ENCODE measurements at places on chromosomes 3 and 15.
A peak's percentile ranks its signal among the peaks of the same experiment; 100 is the strongest.

DNA sequence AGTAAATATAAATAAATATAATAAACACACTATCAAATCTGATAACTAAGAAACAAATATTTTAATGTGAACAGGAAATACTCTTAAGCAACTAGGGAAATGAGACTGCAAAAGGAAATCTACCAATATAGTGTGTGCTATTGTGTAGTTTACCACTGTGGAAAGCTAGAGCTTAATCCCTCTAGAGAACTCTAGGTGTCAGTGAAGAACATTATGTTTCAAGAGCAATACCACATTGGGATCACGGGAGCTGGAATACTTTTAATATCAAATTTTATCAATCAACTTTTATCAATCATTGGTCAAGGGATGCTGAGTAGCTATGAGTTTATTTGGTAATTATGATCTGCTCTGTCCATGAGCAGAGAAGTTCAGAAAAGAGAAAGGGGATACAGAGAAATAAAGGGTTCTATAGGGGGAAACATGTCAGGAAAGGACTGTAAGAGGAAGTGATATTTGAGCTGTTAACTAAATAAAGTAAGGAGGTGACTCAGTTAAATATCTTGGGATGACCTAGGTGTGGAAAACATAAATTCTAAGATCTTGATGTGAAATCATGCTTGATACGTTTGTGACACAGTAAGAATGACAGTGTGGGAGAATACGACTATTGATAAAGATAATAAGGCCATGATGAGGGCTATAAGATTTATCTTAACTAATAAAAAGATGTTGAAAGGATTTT, 762.2 kb upstream of the ALCAM start:
- DNase-seq = peak; percentile 26

- peak; percentile 85 for DNase-seq
These were observed 82.6 kb downstream of the LSM3 start for GRCh38 chr3:14261229-14261628.

DNA sequence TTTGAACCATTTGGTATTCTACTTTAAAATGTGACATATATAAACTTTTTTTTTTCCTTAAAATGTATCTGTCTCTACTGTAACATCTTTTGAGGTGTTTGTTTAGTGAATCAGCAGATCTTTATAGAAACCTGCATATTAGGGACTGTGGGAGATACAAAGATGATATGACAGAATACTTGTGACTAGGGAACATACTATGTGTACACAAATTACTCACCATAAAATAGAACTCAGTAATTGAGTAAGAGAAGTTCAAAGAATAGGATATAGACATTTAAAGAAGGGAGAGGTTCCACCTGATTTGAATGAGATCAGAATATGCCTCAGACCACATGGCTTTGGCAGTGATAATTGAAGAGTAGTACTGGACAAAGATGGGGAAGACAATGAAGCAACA, 47.9 kb downstream of the ATP2C1 start:
- no peak for DNase-seq

GRCh38 chr15:25088261-25088790, 133.5 kb downstream of the SNRPN start:
- no peak for DNase-seq

DNA sequence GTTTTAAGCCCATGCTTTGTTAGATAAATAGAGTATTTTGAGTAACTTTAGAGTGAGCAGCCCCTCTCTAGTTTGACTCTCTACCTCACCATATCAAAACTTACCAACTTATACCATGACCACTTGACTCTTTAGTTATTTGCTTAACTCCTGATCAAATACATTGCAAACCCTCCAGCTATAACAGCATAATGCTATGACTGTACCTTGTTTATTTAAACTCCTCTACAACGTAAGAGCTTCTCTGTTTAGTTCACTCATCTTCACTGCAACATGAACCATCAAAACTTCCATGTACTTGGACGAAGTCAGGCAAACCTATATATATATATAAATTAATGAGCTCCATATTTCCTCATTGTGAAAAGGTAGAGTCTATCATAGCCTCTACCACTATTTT, 218.2 kb downstream of the DPH6 start:
- no peak for DNase-seq

- no peak for DNase-seq
These were observed 133.6 kb downstream of the TPRG1 start for GRCh38 chr3:189305412-189305811.

DNA sequence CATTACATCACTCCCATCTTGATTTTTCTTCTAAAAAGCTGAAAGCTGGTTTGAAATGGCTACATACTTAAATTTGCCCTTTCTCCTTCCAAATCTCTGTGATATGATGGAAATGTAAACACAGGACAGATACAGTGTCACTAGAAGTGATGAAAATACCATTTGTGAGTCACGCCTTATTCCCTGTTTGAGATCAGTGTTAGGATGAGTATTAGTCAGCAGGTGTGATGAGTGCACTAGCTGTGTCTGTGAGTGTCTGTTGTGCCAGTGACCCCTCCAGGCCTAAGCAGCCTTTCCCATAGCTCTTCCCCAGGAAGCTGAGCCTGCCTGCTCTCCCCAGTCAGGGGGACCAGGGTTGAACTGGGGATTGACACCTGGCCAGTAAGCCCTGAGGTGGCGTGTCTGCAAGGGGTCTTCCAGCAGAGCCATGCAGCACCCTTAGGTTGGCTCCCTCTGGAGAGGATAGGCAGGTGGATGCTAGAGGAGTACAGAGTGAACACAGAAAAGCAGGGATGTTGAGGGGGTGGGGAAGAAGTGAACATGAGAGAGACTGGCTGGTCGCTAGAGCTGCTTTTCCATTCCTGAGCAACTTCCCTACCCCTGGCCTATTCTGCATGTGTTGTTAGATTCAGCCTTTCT, 92.0 kb downstream of the PDE8A start:
- no peak for DNase-seq

DNA sequence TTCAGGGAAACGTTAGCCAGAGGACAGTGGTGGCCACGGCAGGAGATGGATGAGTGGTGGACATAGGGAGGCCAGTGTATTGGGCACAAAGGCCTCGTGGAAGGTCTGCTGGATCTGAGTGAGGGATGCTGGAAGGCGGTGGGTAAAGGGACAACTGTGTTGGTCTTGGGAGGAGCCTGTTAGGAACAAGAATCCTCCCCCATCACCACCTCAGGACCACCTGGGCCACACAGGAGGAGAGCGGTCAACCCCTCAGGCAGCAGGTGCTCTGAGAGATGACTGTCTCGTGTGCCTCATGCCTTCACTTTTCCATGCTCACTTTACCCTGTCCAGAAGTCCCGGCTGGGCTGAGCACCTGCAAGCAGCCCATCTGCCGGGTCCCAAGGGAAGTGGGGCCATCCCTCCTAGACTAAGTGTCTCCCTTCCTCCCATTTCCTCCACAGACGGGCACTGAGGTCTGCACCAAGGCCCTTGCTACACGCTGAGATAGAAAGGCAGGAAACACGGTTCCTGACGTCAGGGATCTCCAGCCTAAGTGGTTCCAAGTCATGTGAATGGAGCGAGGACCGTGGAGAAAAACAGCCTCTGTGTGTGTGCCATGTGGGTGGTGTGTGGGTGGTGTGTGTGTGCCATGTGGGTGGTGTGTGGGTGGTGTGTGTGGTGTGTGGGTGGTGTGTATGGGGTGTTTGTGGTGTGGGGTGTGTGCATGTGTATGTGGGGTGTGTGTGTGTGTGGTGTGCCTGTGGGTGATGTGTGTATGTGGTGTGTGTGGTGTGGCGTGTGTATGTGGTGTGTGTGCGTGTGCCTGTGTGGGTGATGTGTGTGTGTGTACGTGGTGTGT, 47.8 kb upstream of the CTSH start:
- peak; percentile 67 for DNase-seq

DNA sequence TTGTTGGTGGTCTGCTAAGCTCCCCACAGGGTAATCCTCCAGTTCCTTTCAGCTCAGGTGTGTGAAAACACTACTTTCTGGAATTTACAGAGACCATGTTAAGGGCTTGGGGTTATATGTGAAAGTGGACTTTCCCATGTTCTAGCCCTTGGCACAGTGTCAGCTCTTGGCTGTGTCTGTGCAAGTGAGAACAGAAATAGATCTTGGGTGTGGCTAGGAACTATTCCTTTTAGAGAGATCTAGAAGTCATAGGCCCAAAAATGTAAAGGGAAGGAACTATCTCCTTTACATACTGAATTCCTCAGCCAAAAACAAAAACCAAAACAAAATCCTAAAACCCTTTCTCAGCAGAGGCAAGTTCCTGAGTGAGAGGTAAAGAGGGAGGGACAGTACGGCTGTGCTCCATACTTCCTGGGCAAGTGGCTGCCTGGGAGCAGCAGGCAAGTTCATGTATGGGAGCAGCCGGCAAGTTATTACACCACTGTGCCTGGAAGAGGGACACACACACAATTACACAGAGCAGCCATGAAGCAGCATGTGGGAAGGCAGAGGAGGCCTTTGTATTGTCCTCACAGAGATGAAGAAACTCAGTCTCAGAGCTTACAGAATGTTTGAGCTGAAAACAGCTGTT, 19.9 kb upstream of the C3orf62 start:
- no peak for DNase-seq

DNA sequence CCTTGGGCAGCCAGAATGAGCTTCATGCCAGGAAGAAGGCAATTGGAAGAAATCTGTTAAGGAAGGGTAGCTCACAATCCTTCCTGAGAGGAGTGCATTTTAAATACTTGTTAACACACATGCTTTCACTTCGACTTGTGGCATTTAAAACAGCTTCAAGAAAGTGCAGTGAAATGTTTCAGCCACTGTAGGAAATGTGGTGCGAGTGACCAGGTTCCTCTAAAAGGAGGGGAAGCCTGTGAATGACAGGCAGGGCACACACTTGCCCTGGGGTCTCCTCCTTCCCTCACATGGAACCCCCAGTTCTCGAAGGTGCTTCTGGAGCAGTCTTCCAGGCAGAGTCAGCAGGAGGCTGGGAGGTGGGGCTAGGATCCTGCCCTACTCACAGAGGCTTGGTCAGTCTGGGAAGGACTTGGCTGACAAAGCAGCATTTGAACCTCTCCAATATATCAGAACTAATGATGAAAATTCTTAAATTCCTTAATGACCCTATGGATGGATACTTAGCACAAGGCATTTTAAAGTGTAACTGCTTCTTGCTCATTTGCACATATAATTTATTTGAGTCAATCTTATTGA, 358.6 kb downstream of the CHST2 start:
- DNase-seq = no peak

- peak; percentile 92 for DNase-seq
These were observed 1.7 kb downstream of the CCDC9B start for GRCh38 chr15:40338921-40339620.

DNA sequence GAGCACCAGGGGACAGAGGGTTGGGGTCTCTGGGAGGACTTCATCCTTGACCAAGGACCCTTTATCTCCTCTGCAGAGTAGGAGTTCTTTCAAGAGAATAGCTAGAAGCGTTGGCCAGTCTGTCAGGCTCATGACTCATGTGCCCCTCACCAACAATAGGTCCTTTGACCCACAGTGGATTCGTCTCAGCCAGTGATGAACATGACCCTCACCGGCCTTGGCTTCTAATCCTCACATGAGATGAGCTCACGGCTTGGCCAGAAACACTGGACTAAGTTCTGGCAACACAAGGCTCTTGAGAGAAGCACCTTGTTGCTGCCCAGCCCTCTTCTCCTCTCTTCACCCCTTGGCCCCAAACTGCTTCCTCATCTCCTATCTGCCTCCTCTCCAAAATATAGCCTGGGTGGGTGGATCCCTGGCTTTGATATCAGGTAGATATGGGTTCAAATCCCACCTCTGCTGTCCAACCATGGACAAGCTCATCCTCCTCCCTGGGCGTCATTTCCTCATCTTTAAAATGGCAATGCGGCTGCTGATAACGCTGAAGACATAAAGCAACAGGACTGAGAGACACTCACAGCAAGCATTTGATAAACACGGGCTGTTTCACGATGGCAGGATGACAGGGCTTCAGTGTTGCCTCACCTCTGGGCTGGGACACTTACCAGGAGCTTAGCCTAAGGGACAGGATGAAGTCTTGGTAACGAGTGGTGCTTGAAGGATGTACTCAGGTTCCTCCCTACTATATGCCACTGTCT, 446.7 kb upstream of the PROK2 start:
- DNase-seq = peak; percentile 95

DNA sequence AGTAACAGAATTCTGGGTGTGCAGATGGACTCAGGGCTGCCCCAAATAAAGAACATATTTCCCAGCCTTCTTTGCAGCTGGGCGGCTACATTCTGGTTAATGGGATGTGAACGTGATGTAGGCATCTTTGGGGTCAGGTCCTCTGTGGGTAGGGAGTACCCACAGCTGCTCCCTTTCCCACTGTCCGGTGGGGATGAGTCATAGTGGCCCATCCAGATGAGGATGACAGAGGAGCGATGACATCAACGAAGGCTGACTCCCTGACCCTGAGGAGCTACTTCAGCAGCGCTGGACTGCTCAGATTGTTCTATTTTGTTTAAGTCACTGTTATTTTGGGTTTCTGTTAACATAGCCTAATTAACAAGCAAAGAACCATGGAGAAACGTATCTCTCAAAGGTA, 38.0 kb downstream of the SRPRB start:
- DNase-seq = no peak

GRCh38 chr3:47617086-47618010, 38.7 kb upstream of the CSPG5 start:
- DNase-seq = no peak

- DNase-seq = no peak
These were observed 230.8 kb upstream of the STAC start for GRCh38 chr3:36149447-36149865.

GRCh38 chr3:129020691-129021090, 19.6 kb downstream of the EFCC1 start:
- no peak for DNase-seq

DNA sequence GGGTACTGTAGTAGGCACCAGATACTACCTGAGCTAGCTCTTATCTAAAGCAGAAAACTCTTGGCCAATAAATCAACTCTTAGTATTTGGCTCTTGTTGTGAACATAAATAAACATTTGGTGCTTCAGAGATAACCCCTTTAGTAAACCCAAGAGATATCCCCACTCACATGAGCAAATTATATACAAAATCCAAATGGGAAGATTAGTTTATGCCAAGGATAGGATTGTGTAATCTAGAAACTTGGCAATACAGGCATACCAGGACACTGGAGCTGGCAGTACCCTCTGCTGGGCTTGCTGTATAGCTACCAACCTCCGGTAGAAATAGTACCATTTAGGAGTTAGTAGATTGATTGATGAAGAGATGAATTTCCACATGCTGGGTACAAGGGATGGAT, 127.0 kb downstream of the LIPC start:
- DNase-seq = no peak

- DNase-seq = no peak
These were observed 164.2 kb downstream of the FEZF2 start for GRCh38 chr3:62209101-62209500.

- DNase-seq = no peak
These were observed 67.6 kb upstream of the SH3GL3 start for GRCh38 chr15:83379579-83379959.

DNA sequence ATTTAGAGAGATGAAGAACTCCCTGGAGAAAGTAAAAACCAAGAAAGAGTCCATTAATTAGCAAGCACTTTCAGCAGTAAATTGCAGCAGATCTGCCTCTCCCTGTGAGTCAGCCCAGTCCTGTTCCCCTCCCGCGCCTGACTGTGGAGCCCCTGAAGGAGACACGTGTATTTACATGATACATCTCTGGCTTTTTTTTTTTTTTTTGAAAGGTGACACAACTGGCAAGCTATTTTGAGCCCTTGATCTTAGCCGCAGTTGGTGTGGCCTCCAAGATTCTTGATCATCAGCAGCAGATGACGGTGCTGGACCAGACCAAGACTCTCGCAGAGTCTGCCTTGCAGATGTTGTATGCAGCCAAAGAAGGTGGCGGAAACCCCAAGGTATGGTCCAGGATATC, 271.8 kb upstream of the TPM1 start:
- no peak for DNase-seq

GRCh38 chr15:52280326-52281084, 15.1 kb downstream of the MYO5C start:
- peak; percentile 34 for DNase-seq
